ENCODE measurements at places on chromosomes 12 and 14.
A peak's percentile ranks its signal among the peaks of the same experiment; 100 is the strongest.

- DNase-seq, result no peak
These were observed 321.5 kb downstream of the TMEM117 start for GRCh38 chr12:44157359-44157758.

GRCh38 chr12:97275728-97276590, 186.6 kb upstream of the RMST start:
- DNase-seq, result no peak

DNA sequence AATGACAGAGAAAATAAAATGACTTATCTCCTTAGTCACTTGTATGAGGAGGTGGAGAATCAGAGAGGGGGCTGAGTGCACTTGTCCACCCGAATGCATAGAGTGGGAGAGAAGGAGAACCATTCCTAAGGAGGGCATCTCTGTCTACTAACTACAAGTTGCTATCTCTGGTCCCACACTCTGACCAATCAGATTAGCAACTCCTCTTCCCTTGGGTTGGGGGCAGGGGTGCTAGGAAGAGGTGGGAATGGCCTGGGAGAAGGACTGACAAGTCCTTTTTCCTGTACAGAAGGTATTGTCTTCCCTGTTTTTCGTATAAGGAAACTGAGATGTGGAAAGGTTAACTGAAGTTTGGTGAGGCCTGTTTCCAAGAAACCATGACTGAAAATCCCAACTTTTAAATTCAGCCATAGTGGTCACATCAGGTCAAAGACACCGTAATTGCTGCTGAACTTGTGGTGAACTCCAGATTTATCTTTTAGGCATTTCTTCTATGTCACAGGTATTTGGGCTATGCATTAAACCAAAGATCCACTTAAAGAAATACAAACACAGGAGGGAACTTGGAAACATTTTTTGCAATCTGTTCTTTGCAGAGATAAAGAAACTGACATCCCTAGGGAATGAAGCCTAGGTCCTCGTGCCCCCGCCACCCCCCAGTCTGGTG, 207.8 kb downstream of the CRADD start:
- no peak for DNase-seq

- no peak for DNase-seq
These were observed 92.8 kb upstream of the TMCC3 start for GRCh38 chr12:94743174-94743573.

- DNase-seq, result no peak
These were observed 80.9 kb downstream of the ACACB start for GRCh38 chr12:109197327-109197726.

- DNase-seq, result no peak
These were observed 6.6 kb downstream of the LHX5 start for GRCh38 chr12:113464852-113465719.

GRCh38 chr12:13365748-13366366, 169.3 kb downstream of the EMP1 start:
- DNase-seq, result no peak

GRCh38 chr12:69149270-69149669, 90.1 kb upstream of the CPSF6 start:
- no peak for DNase-seq

DNA sequence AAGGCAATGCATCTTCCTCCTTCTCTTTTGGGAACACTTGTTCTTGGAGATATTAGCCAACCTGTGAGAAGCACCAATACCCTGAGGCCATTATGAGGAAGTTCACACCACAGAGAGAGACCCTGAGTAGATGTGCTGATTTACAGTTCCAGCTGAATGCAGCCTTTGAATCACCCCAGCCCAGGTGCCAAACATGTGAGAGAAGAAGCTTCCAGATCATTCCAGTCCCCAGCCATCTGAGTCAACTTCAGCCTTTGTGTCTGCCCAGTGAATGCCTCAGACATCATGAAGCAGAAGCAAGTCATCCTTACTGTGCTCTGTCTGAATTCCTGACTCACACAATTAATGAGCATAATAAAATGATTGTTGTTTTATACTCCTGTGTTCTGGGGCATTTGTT, 25.1 kb downstream of the C12orf42 start:
- DNase-seq, result no peak

- no peak for DNase-seq
These were observed 343.4 kb upstream of the KITLG start for GRCh38 chr12:88923631-88924030.

DNA sequence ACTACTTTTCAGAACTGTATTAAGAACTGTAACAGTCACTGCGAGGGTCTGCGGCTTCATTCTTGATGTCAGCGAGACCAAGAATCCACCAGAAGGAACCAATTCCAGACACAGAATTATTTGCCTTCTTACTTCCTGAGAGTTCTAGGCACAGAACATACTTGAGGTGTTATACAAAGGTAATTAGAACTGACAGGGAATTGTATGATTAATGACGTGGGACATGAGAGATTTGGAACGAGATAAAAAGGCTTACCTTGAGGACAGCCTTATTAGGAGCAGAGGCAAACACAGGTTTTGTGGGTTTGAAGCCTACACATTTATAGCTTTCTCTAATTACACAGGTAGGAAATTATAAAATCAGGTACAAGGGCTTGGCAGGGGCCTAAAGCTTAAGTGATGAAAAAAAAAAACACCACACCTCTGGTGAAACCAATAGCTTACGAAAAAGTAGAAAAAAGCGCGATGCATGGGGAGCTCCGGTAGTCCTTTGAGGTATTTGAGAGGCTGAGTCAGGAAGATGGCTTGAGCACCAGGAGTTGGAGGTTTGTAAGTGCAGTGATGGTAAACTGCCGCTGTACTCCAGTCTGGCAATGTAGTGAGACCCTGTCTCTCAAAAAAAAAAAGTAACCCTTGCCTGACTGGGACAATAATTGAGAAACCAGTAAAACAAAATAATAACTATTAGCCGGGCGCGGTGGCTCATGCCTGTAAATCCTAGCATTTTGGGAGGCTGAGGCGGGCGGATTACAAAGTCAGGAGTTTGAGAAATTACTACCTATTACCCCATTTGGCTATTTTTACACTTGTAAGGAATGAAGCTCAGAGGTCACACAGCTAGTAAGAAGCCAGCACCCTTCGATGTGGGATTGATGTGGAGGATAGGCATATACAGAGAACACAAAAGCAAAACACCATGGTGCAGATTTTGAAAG, 795 bp upstream of the ACOT2 start:
- DNase-seq, result peak; percentile 24

DNA sequence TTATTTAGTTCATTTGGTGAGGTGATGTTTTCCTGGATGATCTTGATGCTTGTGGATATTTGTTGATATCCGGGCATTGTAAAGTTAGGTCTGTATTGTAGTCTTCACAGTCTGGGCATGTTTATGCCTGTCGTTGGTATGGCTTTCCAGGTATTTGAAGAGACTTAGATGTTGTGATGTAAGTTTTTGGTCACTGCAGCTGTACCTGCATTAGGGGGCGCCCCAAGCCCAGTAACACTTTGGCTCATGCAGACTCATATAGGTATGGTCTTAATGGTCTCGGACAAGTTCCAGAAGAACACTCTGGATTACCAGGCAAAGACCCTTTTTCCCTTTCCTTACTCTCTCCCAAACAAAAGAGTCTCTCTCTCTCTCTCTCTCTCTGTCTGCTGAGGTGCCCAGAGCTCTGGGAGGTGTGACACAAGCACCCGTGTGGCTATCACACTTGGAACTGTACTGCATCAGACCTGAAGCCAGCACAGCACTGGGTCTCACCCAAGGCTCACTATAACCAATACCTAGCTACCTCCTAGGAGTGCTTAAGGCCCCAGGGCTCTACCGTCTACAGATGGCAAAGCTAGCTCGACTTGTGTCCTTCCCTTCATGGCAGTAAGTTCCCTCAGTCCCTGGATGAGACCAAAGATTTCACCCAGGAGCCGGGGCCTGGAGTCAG, 425.8 kb upstream of the ATXN7L3B start:
- DNase-seq, result no peak

DNA sequence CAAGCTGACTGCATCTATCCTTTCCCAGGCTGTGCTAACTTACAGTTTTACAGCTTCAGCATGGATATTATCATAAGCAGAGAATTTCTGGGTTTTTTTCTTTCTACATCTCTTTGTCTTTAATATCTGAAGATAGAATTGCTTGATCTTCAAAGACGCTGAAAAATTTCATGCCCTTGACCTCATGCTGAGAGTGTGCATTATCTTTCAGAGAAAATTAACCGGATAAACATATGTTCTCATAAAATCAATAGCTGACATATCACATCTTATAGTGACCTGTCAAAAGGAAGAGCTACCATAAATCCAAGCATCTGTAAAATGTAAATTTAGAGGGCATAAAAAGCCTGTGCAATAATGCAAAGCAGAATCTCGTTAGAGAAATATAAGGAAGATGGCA, 1704.1 kb upstream of the FLRT2 start:
- no peak for DNase-seq

DNA sequence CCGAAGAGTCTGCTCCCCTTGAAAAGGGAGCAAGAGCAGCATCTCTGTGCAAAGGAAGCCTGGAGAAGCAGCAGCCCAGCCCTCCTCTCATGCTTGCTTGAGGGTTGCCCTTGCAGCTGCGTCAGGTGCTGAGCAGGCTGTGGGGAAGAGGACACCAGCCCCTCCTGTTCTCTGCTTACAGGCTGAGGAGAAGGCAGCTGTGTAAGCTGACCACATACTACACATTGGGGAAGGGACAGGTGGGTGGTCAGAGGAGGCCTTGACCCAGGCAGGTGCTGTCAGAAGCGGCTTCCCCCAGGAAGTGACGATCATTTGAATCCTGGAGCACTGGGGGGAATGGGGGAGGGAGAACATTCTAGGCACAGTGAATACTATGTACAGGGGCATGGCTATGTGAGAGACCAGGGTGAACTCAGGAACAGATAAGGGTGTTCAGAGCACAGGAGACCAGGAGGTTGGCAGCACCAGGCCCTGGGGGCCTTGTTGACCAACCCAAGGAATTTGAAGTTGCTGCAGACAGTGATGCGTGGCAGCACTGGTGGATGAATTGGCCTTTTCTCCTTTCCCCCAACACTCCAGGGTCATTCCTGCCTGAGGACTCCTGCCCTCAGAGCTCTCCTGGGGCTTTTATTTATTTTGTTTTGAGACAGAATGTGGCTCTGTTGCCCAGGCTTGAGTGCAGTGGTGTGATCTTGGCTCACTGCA, 2.7 kb upstream of the KLC1 start:
- DNase-seq, result no peak

DNA sequence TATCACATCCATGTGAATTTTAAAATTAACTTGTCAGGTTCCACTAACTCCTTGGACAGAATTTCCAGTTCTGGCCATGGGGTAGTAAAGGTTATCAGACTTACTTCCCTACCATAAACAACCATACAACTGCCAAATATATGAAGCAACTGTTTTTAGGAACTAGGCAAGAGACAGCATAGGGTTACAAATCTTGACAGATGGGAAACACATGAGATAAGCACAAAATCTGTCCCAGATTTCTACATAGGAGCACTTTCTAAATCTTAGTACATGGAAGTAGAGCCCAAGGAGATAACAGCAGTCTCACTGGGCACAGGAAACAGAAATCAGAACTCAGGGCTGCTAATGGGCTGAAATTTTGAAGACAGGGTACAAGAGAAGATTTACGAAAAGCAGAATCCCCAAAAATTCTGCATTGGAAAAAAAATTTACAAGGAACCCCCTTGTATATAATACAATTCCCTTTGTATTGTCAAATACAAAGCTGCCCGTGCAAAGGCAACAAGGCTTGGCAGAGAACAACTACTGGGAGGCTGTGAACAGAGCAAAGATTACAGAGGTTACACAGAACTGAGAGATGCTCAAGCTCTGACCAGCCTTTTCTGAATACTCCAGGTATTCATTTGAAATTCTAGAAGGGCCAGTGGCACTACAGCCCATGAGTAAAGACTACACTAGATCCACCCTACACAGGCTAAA, 43.2 kb downstream of the GALNT4 start:
- DNase-seq, result no peak

- DNase-seq, result no peak
These were observed 1079.4 kb downstream of the AACS start for GRCh38 chr12:126144603-126145002.

GRCh38 chr12:124878795-124879516, 15.3 kb upstream of the SCARB1 start:
- DNase-seq, result no peak

DNA sequence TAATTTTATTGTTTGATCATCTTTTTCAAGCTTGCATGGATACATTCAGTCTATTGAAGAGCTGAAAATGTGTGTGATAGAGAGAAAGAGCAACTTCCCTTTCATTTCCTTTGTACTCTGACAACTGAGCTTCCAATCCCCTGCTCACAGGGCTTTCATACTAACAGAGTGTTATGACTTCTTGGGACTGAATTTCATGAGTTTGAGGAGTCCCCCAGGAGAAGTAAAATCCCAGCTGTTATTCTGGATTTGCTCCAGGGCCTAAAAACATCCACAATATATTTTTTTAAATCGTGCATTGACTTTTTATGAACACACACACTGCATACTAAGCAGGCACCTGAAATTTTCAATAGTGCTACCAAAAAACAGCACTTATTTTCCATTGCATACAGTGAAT, 195.8 kb upstream of the CAND1 start:
- no peak for DNase-seq

DNA sequence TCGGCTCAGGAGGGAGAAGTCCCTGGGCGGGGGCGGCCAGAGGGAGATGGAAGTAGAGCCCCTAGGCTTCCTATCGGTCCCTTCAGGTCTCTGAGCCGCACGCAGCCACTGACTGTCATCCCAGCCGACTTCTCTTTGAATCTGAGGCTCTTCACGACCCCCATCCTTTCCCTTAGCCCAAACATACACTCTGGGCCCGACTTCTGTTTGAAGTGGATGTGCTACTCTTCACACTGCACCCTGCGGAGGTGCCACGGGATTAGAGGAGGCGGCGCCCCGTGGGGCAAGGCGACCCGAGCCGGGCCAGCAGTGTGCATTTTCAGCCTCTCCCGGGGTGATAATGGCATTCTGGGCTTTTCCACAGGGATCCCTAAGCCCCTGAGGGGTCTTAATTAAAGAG, 6.0 kb upstream of the DACT1 start:
- no peak for DNase-seq

DNA sequence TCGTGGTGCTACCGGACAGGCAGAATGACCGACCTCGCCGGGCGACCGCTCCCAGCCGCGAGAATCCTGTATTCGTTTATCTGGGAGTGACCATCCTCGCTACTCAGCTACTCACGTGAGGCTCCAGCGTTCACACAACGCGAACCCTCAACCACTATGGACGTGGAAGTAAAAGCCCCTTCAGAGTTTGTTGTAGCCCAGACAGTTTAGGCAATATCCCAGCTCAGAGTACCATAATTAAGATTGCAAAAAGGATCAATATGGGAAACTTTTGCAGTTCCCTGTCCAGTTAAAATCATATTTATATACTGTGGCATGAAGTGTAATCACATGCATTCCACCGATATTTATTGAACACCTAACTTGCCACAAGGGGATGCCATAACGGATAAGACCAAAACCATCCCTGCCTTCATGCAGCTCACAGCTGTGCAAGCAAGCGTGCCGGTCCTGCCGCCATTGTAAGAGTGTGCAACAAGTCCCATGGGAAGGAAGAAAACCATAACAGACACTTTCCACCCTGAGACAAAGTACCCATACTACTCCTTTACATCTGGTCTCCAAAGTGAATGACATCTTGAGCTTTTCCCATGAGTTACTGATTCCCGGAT, 938 bp upstream of the MAX start:
- no peak for DNase-seq

GRCh38 chr12:109451400-109451799, 25.7 kb downstream of the KCTD10 start:
- DNase-seq, result no peak

GRCh38 chr14:35197015-35197414, 74.7 kb downstream of the PRORP start:
- DNase-seq, result no peak
